Foreskin fibroblast (primary cell): ENCODE measurements at places on chromosomes 6 and 20.

DNA sequence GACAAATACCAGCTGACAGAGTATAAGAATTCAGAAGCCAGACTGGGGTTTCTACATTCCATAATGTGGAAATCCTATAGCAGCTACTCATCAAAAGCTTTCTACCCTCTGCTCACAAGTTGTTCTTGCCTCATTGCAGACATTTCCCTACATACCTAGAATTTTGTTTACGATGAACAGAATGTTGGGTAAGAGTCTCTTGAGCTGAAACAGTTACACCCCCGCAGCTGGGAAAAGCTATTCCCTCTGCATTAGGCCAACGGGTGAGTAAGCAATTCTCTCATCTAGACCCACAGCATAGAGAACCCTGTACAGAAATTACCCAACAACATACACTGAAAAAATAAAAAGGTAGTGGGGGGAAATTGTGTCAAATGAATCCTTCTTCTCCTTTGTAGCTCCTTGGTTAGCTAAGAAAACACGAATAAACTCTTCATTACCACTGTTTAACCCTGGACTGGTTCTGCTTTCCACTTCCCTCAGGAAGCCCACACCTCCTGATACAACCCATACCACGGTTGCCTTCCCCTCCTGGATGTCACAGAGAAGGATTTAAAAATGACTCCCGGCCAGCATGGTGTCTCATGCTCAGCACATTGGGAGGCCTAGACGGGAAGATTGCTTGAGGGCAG lies 215.0 kb upstream of the SHLD1 start:
- peak; percentile 86 for DNase-seq

DNA sequence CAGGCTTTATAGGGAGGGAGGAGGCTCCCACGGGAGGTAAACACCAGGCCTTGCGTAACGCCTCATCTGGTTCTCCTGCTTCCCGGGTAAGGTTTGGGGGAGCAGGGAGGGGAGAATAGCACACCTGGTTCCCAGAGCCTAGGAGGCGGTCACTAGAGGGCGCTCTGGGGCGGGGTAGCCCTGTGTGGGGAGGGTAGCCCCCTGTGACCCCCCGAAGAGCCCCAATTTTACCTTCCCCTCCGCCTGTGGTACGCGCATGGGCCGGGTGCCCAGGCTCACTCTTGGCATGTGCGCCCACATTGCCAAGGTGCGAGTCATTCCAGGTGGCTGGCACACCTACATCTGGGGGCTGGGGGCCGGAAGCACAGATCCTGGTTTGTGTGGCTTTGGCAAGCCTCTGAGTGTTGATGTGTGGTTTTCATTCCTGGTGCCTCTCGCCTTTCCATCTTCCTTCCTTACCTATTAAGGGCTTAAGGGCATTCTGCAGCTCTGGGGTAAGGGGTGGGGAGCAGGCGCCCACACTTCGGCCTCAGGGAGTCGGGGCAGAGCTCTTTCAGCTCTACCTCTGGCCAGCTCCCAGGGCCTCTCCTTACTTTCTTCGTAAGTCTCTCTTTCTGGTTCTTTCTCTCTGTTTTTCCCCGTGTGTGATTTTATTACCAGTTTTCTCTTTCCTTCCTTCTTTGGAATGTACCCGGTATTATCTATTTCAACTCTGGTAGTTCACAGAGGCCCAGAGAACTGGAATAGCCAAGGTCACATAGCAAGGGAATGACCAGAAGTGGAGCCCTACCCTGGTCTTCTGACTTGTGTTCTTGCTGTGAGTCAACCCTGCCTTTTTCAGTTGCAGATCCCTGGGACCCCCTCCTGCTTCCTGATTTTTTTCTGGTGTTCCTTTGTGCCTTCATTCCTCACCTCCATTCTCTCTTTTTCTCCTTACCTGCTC lies 492 bp upstream of the RNF39 start:
- peak; percentile 18 for DNase-seq

DNA sequence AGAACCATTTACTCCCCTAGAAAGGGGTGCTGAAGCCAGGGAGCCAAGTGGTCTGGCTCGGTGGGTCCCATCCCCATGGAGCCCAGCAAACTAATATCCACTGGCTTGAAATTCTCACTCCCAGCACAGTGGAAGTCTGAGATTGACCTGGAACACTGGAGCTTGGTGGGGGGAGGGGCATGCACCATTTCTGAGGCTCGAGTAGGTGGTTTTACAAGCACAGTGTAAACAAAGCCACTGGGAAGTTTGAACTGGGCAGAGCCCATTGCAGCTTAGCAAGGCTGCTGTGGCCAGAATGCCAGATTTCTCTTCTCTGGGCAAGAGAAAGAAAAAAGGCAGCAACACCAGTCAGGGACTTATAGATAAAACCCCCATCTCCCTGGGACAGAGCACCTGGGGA lies 855.8 kb upstream of the CITED2 start:
- DNase-seq, result no peak

GRCh38 chr20:15320941-15321340 lies 983.5 kb upstream of the FLRT3 start:
- peak; percentile 27 for DNase-seq

- DNase-seq, result no peak
Measured at GRCh38 chr20:17666481-17666880, 15.6 kb downstream of the RRBP1 start.

DNA sequence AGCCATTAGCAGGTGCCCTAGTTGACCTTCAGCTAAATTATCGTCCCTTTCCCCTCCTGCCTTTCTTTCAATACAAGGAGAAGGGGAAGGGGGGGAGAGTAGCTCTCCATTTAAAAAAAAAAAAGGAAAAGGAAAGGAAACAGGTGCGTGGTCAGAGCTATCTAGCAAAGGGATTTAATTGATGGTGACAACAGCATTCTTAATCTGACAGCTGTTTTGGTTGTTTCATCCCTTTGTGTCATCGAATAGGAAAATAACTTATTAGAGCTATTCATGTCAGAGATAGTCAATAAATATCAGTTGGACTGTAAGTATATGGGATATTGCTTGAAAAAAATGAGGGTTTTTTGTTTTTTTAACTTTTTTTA lies 195.2 kb upstream of the SASH1 start:
- DNase-seq, result no peak

DNA sequence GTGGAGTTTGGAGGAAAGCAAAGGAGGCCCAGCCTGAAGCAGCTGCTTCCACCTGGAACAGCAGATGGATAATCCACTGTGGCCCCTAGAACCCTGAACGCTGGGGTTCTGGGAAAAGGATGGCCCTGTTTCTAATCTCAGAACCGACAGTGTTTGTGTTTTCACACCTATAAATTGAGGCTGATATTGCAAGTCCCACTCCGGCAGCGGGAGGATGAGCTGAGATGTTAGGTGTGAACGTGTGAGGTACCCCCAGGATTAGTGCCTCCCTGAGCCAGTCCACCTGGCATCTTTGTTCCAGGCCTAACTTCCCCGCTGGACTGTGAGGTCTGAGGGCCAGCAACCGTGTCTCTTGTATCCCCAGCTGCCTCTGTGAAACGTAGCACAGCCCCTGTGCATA lies 7.8 kb upstream of the CDH4 start:
- DNase-seq, result no peak

DNA sequence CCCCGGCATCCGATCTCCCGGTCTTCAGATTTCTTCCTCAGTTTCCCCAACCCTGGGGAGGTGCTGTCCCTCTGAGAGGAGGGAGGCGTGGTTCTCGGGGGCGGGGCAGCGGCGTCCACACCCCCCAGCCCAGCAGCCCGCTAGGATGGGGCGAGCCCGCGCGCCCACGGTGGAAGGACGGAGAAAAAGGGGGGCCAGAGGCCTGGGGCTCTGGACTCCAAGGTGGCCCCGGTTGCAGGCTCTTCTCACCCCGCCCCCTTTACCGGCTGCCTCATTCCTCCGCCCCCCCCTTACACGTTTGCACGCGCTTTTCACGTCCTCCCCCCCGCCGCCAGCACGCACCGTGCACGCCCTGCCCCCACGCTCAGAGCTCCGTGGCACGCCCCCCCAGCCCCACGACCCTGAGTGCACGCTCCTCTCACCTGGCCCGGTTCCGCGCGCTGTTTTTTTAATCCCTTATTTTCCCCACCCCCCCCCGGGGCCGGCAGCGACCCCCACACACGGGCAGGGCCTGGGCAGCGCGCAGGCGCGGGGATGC lies 402 bp downstream of the ZBTB12 start:
- peak; percentile 47 for DNase-seq

- DNase-seq, result no peak
Measured at GRCh38 chr6:106244931-106245330, 80.6 kb downstream of the ATG5 start.

DNA sequence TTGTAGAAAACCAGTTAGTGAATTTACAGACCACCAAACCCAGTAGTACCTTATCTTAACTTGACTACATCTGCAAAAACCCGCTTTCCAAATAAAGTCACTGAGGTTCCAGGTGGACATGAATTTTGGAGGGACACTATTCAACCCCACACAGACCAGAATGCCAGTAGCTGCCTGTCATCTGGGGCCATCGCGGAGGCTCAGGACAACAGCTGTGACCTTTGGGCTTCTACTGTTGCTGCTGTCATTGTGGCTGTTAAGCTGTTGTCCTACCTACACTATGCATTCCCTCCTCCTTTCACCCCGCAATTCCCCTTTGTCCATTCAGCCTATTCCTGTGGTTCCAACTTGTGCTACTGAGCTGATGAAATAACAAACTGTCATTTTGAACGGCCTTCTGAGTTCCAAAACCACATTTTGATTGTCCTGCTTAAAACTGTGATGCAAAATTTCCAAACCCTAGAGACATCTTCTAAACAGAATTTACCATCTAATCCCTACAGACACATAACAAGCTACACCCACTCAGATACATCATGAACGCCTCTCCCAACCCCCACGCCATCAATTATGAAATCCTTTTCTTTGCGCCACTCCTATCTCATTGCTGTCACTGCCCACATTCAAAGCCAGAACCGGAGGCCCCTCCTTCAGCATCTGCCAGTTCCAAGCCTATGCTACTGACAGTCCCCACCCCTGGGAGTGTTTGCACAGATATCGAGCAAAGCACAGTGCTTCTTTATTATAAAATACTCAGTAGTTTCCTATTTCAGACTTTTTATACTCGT lies 125.0 kb downstream of the C6orf118 start:
- no peak for DNase-seq

DNA sequence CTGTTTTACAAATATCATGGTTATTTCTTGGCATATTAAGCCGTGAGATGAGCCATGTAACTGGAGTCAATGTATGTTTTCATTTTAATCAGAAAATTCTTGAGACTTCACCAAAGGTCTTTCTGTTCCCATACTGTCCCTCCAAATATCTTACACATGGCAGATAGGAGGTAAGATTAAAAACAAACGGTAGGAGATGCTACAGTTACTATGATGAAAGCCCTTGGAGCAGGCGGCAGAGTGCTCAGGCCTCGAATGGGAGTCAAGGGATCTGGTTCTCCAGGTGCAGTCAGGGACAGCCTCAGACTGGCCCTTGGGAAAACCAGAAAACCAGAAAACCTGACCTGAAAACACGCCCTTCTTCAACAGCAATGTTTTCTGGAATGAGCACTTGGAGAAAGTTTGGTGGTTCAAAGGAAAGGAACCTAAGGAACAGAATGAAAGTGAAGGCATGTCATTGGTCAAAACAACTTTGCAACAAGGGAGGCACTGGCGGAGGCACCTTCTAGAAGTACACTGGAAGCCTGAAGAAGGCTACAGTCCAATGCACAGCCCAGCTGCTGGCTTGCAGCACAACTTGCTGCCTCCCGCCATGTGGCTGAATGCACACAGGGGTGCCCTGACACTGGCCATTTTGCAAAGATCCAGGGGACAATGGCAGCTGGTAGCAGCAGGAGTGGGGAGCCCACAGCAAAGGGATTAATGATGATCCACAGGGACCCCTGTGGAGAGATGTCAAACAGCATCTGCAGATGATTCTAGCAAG lies 17.4 kb upstream of the FOXO3 start:
- DNase-seq, result no peak

DNA sequence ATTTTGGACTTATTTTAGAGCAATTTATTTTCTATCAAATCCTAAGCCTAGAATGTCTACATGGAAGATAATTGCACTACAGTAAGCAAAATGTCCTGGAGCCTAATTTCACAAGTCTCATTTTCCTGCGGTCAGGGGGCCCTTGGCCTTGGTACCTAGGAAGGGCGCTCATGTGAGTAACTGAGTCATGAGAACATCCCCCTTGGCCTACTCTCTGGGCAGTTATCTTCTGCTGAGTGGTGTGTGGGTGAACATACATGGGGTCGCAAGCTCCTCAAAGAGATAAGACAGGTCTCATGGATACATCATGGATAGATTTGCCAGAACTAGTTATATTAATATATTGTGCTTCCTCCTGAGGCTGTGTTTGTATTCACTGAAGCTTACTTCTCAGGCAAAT lies 211.2 kb upstream of the MARCKS start:
- DNase-seq, result no peak

GRCh38 chr20:32963176-32963575 lies 41.1 kb downstream of the SUN5 start:
- no peak for DNase-seq

- DNase-seq, result no peak
Measured at GRCh38 chr6:137122612-137123011, 50.8 kb downstream of the IL22RA2 start.

DNA sequence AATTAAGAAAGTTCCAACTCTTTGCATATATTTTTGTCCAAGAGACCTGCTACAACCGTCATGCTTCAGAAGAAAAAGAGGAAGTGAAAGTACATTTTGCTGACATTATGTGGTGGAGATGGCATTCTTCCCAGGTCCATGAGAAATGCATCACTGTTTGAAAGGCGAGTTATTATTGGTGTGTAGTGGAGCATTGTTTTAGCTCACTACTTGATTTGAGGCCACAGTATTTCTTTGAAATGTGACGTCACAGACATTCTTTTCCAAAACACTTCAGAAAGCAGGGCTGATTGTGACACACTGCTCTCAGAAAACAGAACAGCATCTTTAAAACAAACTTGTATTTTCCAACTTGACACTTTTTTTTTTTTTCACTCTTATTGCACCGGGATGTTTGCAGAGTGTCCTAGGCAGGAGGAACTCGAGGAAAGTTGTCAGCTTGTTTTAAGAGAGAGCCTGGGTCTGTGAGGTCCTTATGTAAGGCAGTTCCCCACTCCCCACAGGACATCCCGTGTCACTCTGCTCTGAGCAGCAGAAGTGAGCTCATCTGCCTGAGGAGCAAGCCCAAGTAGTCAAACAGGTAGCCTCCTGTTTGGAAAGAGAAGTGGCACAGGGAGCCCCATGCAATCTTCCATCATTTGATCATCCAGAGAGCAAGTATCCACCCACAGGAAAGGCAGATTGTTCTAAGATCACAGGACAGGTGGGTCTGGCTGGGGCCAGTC lies 1.1 kb downstream of the SPTLC3 start:
- peak; percentile 94 for DNase-seq

- DNase-seq, result no peak
Measured at GRCh38 chr6:9851541-9852380, 563.1 kb downstream of the TFAP2A start.

- no peak for DNase-seq
Measured at GRCh38 chr20:33281550-33282146, 1.4 kb upstream of the BPIFB1 start.

DNA sequence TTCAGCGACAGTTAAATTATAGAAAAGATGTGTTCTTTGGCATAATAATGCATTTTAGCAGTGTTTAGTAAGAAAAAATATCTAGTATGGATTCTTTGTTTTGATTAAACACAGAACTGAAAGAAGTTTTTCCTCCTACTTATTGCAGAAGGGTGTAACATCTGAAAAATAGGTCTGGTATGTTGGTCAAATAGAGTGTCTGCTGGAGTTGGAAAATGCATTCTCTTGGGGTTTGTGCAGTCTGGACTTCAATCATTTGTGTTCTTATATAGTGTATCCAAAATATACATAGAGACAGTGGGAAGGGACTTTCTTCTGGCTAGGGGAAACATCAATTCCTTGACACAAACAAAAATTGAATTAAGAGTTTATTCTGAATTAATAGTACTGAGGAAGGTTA lies 132.4 kb upstream of the MAN1A1 start:
- DNase-seq, result no peak
